Activated naive CD4-positive, alpha-beta T cell treated with anti-CD3 and anti-CD28 coated beads, Interleukin-2, amount 10 ng/mL, durations not matched to agents 7 days and 5 days (primary cell): ENCODE measurements at places on chromosomes 12 and 14.

GRCh38 chr14:22614240-22614799 lies 16.2 kb downstream of the ABHD4 start:
- no peak for DNase-seq

DNA sequence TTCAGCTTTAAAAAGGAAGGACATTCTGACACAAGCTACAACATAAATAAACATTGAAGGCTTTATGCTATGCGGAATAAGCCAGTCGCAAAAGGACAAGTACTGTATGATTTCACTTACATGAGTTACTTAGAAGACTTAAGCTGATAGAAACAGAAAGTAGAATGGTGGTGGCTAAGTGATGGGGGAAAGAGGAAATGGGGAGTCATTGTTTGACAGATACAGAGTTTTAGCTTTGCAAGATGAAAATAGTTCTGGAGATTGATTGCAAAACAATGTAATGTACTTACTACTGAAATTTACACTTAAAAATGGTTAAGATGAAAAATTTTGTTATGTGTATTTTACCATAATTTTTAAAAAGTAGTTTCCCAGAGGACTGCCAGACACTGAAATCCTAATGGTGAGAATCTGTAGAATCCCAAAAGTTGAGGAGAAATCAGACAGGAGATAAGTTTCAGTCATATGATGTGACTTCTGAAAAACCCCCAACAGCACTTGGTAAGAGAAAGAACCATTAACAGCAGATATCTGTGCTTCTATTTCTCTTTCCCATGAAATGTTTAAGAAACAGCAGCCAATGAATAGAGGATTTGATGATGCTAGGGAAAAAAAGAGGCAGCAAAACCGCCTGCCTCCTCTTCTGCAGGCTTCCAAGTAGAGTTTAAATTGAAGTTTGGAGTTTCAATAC lies 16.6 kb upstream of the CLEC2A start:
- DNase-seq, result peak; percentile 21

DNA sequence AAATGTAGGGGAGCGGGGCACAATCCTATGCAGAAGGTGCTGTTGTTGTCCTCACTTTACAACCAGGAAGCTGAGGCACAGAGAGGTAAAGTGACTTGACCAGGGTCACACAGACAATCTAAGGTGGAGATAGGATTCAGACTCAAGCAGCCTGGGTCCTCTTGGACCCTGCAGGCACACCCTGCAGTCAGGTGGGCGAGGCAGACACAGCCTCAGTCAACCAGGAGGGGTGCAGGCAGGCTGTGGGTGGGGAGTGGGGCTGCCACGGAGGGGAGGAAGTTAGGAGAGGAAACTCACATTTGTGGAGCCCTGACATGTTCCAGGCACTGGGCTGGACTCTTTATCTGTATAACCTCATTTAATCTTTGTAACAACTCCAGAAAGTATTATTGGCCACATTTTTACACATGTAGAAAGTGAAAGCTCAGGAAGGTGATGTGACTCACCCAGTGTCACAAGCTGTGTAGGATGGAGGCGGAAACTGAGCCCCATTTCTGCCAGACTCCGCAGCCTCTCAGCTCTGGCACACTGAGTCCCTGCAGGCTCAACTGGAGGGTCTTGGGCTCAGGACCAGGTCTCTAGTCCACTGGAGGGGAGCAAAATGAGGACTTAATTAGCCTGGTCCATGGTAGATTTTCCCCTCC lies 24.9 kb upstream of the CHGA start:
- peak; percentile 60 for DNase-seq

GRCh38 chr14:61479746-61480502 lies 158.5 kb downstream of the PRKCH start:
- no peak for DNase-seq

- no peak for DNase-seq
These were observed 113.5 kb upstream of the PCED1B start for GRCh38 chr12:46965880-46966279.

GRCh38 chr12:92696216-92696615 lies 6.6 kb upstream of the PLEKHG7 start:
- DNase-seq, result no peak

DNA sequence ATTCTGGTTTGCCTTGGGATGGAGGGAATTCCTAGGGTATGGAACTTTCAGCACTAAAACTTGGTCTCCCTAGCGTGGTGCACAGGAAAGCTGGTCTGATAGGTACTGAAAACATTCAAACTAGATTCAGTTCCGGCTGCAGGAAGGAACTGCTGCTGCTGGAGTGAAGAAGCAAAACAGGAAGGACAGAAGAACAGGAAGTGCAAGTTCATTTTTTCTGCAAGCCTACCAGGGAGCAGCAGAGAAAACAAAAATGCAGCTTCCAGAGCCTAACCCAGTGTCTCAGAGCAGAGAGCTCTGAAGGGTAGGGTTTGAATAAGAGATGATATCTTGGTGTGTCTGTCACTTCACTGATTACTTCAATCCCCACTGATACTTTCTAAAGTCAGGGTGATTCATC lies 165.2 kb downstream of the VRK1 start:
- peak; percentile 52 for DNase-seq

- DNase-seq, result no peak
These were observed 141.7 kb upstream of the DAAM1 start for GRCh38 chr14:59046746-59047145.

- DNase-seq, result no peak
These were observed 106.9 kb upstream of the KRAS start for GRCh38 chr12:25357595-25357994.

DNA sequence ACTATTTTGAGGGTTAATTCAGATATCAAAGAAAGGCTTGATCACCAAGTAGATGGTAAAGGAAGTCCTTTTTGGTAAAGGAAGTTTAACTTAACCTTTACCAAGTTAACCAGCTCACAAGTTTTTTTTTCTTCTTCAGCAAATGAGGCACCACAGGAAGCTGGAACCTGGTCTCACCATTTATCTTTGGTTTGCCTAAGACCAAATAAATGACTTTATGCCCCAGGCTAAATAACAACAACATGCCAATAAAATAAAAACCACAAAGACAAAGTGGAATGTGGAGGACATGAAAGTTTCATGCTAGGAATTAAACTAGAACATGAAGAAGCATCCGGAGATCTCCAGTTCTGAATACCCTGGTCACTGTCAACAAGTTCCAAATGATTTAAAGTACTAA lies 116.8 kb upstream of the PRICKLE1 start:
- no peak for DNase-seq

- DNase-seq, result peak; percentile 46
These were observed 51.7 kb upstream of the KICS2 start for GRCh38 chr12:64273527-64274403.

- no peak for DNase-seq
These were observed 46.3 kb upstream of the ATP2A2 start for GRCh38 chr12:110234755-110235154.

DNA sequence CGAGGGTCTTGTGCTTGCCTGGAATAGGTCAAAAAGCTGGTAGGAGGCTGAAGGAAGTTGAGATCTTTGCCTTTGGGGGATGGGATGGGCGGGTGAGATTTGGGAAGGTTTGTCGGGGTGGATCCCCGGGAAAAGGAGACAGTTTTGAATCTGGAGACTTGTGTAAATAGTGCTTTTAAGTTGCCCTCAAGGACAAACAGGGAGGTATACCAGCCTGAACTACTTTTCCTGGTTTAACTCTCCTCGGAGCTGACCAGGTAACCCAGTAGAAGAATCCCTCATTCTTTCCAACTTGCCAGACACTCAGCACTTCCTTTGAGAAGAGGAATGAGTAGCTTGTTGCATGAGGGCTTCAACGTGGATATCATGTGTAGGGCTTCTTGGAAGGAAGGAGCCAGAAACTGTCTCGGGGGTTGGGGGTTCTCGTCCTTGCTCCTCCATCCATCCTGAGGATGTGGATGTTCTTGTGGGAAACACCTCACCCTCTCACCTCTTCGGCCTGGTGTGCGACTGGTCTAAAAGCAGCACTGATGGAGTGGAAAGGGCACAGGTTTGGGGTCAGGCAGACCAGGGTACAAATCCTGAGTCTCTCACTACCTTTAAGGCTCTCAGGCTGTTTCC lies 1.9 kb downstream of the TEAD4 start:
- no peak for DNase-seq

GRCh38 chr12:122184517-122184916 lies 1.6 kb downstream of the LRRC43 start:
- DNase-seq, result no peak

DNA sequence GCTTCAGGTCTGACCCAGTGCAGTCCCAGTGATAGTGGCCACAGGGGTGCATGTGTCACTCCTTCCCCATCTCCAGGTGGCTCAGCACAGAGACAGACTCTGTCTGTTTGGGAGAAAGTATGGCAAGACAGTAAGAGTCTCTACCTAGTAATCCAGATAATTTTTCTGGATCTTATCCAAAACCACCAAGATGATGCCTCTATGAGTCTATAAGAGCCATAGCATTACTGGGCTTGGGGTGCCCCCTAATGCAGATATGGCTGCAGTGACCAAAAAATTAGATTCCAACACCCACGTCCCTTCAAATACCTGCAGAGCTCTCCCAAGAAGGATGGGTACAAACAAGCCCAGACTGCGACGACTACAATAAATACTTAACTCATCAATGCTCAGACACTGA lies 123.8 kb downstream of the GRIP1 start:
- DNase-seq, result no peak

- DNase-seq, result no peak
These were observed 4.5 kb downstream of the C1QL4 start for GRCh38 chr12:49332441-49332861.

- DNase-seq, result no peak
These were observed 133.4 kb downstream of the KIF21A start for GRCh38 chr12:39309516-39309915.

- DNase-seq, result no peak
These were observed 56.5 kb upstream of the GPR68 start for GRCh38 chr14:91300957-91301356.

- DNase-seq, result peak; percentile 62
These were observed 60.6 kb downstream of the FBXL14 start for GRCh38 chr12:1533602-1534304.

GRCh38 chr14:90940318-90940962 lies 120.0 kb downstream of the RPS6KA5 start:
- DNase-seq, result no peak

- peak; percentile 51 for DNase-seq
These were observed 116.6 kb downstream of the ETV6 start for GRCh38 chr12:11765817-11766794.

- no peak for DNase-seq
These were observed 17.9 kb upstream of the PLEKHG6 start for GRCh38 chr12:6292606-6293005.

DNA sequence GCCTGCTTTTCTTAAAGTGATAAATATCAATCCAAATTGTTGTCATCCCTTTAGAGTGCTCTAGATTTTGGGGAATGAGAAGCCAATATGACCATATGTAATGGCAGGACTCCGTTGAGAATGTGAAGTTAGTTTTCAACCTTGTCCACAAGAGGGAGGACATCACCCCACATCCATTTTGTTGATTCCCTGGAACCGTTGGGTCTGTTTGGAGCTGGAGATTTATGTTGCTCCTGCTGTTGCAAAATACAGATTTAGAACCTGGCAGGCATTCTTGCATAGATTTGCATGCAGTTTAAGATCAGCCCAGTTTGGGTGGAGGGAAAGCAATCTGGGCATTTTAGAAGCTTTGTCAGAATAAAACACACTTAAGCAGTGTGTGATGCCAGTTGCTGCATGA lies 620.1 kb downstream of the NRXN3 start:
- DNase-seq, result no peak

DNA sequence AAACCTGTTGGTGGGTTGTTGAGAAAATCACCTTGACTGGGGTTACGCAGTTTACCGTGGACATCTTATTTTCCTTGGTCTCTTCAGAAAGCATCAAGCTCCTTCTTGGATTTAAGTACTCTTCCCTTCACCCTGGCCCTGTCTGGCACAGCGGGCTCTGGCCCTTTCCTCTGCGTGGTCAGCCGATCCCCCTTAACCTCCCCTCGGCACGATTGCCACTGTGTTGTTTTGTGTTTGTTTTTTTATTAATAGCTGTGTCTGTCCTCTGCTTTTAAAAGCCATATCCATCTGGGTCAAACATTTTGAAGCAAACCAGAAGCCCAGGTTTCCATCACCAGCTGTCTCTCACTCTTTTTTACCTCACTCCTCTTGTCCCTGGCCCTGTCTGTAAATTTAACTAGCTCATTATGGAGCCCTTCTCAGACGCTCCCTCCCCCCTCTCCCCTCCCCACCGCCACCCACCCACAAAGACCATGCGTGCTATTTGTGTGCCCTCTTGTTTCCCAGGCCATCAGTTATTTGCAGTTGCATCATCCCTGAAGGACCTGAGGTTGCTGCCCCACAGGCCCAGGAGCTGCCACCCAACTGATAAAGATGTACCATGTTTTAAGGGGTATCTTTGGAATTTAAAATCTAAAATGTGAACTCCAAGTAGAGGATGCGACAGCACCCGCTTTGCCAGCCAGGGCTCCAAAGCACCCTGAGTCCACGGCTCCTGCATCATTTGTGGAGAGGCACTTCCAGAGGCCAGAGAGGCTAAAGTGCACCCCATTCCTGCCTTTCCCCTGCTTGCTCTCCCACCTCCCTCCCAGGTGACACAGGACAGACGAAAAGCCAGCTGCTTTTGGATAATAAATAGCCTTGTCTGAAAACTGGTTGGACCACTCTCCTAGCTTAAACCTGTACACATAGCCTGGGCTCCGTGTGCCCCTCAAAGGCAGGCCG lies 3.9 kb downstream of the BCL11B start:
- DNase-seq, result peak; percentile 63

- no peak for DNase-seq
These were observed 141.2 kb downstream of the MED13L start for GRCh38 chr12:116136340-116136739.

GRCh38 chr12:52495389-52495788 lies 2.3 kb upstream of the KRT6A start:
- DNase-seq, result no peak

GRCh38 chr12:15982471-15982870 lies 71.3 kb downstream of the DERA start:
- no peak for DNase-seq

GRCh38 chr12:127656266-127656665 lies 610.7 kb upstream of the TMEM132C start:
- DNase-seq, result no peak

DNA sequence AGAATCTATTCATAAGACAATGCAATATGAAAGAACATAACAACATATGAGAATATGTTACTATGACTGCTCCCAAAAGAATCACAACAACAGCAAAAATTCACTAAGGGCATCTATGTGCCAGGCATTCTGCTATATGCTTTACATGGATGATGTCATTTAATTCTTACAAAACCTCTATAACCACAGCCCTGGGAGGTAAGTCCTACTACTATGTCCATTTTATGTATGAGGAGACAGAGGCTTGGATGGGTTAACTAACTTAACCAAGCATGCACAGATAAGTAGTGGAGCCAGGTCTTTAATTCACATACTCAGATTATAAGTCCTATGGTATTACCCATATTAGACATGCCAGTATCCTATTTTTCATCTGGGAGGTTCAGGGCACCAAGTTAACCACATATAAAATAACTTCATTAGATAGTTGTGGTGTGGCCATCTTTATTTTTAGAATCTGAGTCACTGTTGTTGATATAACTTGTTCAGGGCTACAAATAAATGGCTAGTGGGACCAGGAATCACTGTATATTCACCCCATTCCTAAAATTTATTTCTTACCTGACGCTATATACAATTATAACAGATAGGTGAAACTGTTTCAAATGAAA lies 33.2 kb upstream of the RAD51AP1 start:
- DNase-seq, result no peak

- DNase-seq, result peak; percentile 64
These were observed 110.7 kb downstream of the BTG1 start for GRCh38 chr12:92034858-92035401.
